Upper lobe of left lung (tissue), 6 donors: ENCODE measurements at places on chromosomes 7 and 10. TPM values are rescaled to one million over a fixed set of nuclear protein-coding genes. Genes with fewer than 3 reads are reported as not detected.
A peak's percentile ranks its signal among the peaks of the same experiment; 100 is the strongest.

GRCh38 chr10:84118395-84119006 lies 20.8 kb upstream of the GHITM start:
- H3K4me3 ChIP-seq = no peak overlapping the region
- no peak for DNase-seq
- no peaks in the 10 kb centered on the region for H3K36me3 ChIP-seq
- no peaks in the 10 kb centered on the region for H3K4me1 ChIP-seq
- H3K27me3 ChIP-seq = no peaks in the 10 kb centered on the region
- H3K27ac ChIP-seq = no peak overlapping the region

MYL7 gene
- not detected for total RNA-seq

DNA sequence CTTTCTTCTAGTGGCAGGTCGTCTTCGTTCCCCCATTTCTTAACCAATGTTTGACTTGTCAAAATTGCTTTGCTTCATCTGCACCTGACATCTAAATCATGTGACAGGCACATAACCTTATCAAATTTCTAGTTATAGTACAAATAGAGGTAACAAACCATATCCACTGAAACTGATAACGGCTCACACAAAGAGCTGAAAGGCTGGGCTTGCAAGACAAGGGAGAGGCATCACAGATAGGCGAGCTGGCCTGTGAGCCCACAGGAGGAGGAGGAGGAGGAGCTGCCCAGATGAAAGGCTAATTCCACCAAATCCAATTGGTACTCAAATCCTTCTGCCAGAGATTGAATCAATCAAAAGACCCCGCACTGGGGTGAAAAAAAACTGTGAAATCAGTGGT lies 80.2 kb upstream of the NEBL start:
- no peaks in the 10 kb centered on the region for H3K36me3 ChIP-seq
- DNase-seq = no peak
- no peaks in the 10 kb centered on the region for H3K4me1 ChIP-seq

DNA sequence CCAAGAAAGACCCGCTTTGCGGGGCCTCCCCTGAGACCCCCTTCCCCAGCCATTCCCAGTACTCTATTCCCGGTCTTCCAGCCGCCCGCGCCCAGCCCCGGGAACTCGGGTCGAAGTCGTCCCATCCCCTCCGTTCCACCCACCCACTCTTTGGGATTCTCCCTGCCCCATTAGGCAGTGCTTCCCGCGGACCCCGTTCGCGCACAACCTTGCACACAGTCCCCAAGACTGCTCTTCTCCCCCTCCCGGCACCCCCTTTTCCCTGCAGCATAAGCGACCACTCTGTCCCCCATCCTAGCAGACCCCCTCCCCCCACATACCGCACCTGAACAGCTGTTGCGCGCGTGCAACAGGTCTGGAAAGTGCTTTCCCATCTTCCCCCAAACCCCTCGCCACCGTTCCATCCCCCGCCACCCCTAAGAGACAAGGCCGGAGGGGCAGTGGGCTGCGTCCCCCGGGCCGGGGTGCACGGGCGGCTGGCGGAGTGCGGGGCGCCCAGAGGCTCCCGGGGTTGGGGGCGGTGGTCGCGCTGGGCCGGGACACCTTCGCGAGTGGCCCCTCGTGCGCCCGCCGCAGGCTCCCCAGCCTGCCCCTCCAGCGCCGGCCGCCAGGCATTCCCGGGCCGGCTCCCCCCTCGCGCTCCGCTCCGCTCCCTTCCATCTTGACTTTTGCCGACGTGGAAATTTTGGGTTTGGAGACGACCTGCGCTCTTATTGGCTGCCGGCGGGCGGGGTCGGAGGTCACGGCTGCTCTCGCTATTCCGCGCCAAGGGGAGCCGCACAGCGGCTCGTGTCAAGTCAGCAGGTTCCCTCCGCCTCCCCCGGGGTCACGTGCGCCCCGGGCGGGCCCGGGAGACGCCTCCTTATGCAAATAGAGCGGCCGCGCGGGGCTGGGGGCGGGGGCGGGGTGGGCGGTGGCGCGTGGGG lies 201.2 kb upstream of the NFE2L3 start:
- H3K4me1 ChIP-seq = peaks cover 26% of the 10 kb centered on the region
- H3K27ac ChIP-seq = peak overlapping the region; percentile 86
- DNase-seq = peak; percentile 96
- H3K4me3 ChIP-seq = peak overlapping the region; percentile 82

MYO1G gene
- total RNA-seq = 46.5 TPM

AKR1C8 gene
- 0.52 TPM for total RNA-seq

NUTM2E gene
- 0.23 TPM for total RNA-seq

UCN3 gene
- total RNA-seq = not detected

SLC37A3 gene
- 49.9 TPM for total RNA-seq

SLC16A12 gene
- total RNA-seq = 3.6 TPM

- peak overlapping the region; percentile 97 for H3K27ac ChIP-seq
- peaks cover 81% of the 10 kb centered on the region for H3K4me1 ChIP-seq
- H3K36me3 ChIP-seq = no peaks in the 10 kb centered on the region
- H3K27me3 ChIP-seq = no peaks in the 10 kb centered on the region
These were observed 43.4 kb downstream of the MYOF start for GRCh38 chr10:93438613-93439253.

GRCh38 chr10:28296023-28296422 lies 6.8 kb downstream of the MPP7 start:
- no peaks in the 10 kb centered on the region for H3K27me3 ChIP-seq
- H3K36me3 ChIP-seq = no peaks in the 10 kb centered on the region

DNA sequence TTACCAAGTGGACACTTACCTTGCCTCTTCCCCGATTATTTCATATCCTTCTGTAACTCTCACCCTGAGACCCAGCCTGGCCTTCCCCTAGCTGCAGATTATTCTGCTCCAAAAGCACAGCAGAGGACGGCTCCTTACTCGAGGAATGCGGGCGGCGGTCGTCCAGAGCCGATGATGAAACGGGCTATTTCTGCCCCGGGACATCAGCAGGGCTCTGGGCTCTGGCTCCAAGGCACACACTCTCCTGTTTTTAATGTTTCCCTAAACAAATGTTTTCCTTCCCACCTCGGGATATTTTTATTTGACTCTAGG lies 343 bp upstream of the C10orf71 start:
- no peak overlapping the region for H3K27ac ChIP-seq
- H3K4me1 ChIP-seq = peaks cover 5% of the 10 kb centered on the region
- no peak for DNase-seq
- no peak overlapping the region for H3K4me3 ChIP-seq
- no peaks in the 10 kb centered on the region for H3K27me3 ChIP-seq

DNA sequence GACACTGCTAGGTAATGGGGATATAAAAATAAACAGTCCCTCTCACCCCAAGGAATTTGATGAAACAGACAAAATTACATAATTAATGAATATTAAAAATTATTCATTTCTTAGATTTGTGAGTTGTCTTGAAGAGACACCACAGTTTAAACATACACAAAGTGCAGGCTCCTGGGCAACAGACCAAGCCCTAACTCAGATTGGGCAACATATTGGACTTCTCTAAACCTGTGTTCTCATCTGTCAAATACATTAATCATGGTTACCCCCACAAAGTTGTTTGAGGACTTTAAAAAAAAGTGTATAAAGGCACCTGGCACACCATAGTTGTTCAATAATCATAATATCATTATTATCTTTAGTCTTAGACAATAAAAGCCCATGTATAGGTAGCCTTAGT lies 62.5 kb upstream of the CAPZA2 start:
- no peaks in the 10 kb centered on the region for H3K36me3 ChIP-seq
- H3K4me1 ChIP-seq = peaks cover 8% of the 10 kb centered on the region
- DNase-seq = no peak
- no peak overlapping the region for H3K4me3 ChIP-seq

- H3K36me3 ChIP-seq = no peaks in the 10 kb centered on the region
- DNase-seq = no peak
- no peak overlapping the region for H3K4me3 ChIP-seq
- H3K4me1 ChIP-seq = no peaks in the 10 kb centered on the region
These were observed 208.2 kb downstream of the TFEC start for GRCh38 chr7:115822380-115822779.

MYH16 gene
- total RNA-seq = not detected

SLC18A3 gene
- not detected for total RNA-seq

GRCh38 chr7:101146-102046 lies 91.0 kb upstream of the FAM20C start:
- no peaks in the 10 kb centered on the region for H3K27me3 ChIP-seq
- H3K4me3 ChIP-seq = no peak overlapping the region
- H3K4me1 ChIP-seq = no peaks in the 10 kb centered on the region
- DNase-seq = no peak
- H3K36me3 ChIP-seq = no peaks in the 10 kb centered on the region

GRCh38 chr7:1242606-1243289 lies 10.1 kb downstream of the UNCX start:
- H3K27me3 ChIP-seq = peaks cover 97% of the 10 kb centered on the region
- no peak overlapping the region for H3K27ac ChIP-seq
- H3K4me3 ChIP-seq = no peak overlapping the region
- peaks cover 36% of the 10 kb centered on the region for H3K4me1 ChIP-seq
- DNase-seq = peak; percentile 83
- no peaks in the 10 kb centered on the region for H3K36me3 ChIP-seq

NPFFR1 gene
- 0.89 TPM for total RNA-seq

DNA sequence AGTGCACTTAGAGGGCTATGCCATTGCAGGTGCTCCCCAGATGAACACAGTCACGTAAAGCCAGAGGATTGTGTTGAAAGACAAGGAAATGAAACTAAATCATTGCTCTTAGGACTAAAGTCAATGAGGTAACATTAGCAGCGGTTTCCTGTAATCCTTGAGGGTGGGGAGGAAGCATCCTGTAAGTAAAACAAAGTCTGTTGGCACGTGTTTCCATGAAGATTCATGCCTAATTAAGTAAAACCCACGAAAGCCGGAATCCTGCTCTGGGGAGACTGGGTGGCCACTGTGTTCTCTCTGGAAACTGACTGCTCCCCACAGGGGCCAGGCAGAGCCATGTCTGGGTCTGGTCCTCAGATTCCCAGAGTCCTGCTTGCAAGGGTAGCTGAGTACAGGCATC lies 18.3 kb downstream of the STEAP1B start:
- no peak for DNase-seq
- no peaks in the 10 kb centered on the region for H3K36me3 ChIP-seq
- peaks cover 10% of the 10 kb centered on the region for H3K4me1 ChIP-seq
- no peaks in the 10 kb centered on the region for H3K27me3 ChIP-seq
- peak overlapping the region; percentile 7 for H3K27ac ChIP-seq

DNA sequence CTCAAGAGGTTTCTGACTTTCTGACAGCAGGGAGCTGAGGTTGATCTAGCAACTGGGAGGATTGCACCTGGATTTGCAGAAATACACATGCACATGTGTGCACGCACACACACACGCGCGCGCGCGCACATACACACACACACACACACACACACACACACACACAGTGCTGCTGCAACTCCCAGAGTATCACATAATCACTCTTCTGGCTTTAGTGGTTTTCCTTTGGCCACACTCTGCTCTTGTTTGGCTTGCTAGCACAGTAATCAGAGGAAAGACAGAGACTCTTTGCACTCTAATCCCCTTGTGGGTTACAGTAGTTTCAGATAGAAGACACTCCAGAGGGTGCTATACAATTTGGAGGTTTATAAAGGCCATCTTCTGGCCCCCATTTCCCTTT lies 705.0 kb downstream of the AUTS2 start:
- DNase-seq = peak; percentile 36
- H3K27ac ChIP-seq = no peak overlapping the region
- H3K4me1 ChIP-seq = no peaks in the 10 kb centered on the region
- H3K4me3 ChIP-seq = no peak overlapping the region
- H3K36me3 ChIP-seq = no peaks in the 10 kb centered on the region

ADCY1 gene
- 1.0 TPM for total RNA-seq

CRPPA gene
- total RNA-seq = 3.3 TPM

GRCh38 chr10:91528080-91528479 lies 104.8 kb downstream of the PPP1R3C start:
- no peak overlapping the region for H3K27ac ChIP-seq
- DNase-seq = no peak
- H3K4me3 ChIP-seq = no peak overlapping the region
- no peaks in the 10 kb centered on the region for H3K27me3 ChIP-seq

DNA sequence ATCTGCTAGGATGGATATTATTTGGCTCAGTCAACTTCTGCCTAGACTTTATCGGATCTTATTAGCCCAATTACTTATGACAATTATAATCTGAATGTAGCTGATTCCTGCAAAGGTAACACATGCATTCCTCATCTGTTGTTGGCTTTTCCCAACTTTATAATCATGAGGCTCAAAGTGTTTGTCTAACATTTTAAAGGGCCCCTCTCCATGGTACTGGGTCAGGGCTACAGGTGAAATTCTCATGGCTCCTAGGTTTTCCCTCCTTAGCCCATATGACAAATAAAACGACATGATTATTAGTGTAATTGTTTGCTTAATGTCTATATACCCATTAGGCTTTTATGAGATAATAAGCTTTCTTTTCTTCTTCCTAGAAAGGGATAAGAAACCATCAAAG lies 4.2 kb upstream of the LRGUK start:
- no peaks in the 10 kb centered on the region for H3K36me3 ChIP-seq
- no peaks in the 10 kb centered on the region for H3K27me3 ChIP-seq
- H3K4me3 ChIP-seq = no peak overlapping the region

CTAGE15 gene
- total RNA-seq = 0.46 TPM

DNA sequence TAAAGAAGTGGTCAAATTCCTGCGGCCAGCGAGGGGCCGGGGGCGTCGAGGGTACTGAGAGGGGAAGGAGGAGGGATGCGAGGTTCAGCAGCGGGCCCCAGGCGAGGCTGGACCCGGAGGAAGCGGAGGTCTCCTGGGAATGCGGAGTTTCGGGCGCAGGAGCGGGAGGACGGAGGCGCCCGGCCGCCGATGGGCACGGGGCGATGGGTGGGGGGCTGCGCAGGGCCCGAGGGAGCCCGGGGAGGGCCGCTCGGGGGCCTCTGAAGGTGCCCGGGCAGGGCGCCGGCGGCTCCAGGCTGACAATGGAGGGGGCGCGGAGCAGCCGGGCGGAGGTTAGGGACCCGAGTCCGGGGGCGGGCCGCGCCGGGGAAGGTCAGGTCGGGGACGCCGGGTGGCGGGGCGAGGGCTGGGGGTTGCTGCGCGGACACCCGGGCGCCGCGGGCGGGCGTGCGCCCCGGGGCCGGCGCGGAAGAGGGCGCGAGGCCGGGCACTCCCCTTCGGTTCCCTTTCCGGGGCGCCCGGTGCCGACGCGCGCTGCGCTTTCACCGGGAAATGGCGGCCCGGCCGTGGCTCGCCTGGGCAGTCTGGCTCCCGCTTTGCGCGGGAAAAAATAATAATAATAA lies 683 bp downstream of the MACROH2A2 start:
- peak; percentile 87 for DNase-seq
- no peaks in the 10 kb centered on the region for H3K4me1 ChIP-seq
- H3K27me3 ChIP-seq = no peaks in the 10 kb centered on the region
- H3K36me3 ChIP-seq = no peaks in the 10 kb centered on the region
- H3K27ac ChIP-seq = peak overlapping the region; percentile 68

PDE1C gene
- total RNA-seq = 38.8 TPM

- no peak overlapping the region for H3K4me3 ChIP-seq
- H3K36me3 ChIP-seq = no peaks in the 10 kb centered on the region
- no peaks in the 10 kb centered on the region for H3K4me1 ChIP-seq
- no peak overlapping the region for H3K27ac ChIP-seq
- DNase-seq = no peak
These were observed 17.5 kb downstream of the CFAP69 start for GRCh38 chr7:90262438-90262837.

- no peak overlapping the region for H3K4me3 ChIP-seq
- no peak for DNase-seq
- H3K36me3 ChIP-seq = no peaks in the 10 kb centered on the region
- no peak overlapping the region for H3K27ac ChIP-seq
These were observed 56.5 kb upstream of the ADRB1 start for GRCh38 chr10:113987156-113987555.

GRCh38 chr10:130218181-130218641 lies 82.0 kb downstream of the GLRX3 start:
- DNase-seq = peak; percentile 11
- H3K4me1 ChIP-seq = no peaks in the 10 kb centered on the region
- no peaks in the 10 kb centered on the region for H3K36me3 ChIP-seq
- H3K27ac ChIP-seq = no peak overlapping the region
- no peaks in the 10 kb centered on the region for H3K27me3 ChIP-seq
